ENCODE measurements at places on chromosomes 16 and 17.

DNA sequence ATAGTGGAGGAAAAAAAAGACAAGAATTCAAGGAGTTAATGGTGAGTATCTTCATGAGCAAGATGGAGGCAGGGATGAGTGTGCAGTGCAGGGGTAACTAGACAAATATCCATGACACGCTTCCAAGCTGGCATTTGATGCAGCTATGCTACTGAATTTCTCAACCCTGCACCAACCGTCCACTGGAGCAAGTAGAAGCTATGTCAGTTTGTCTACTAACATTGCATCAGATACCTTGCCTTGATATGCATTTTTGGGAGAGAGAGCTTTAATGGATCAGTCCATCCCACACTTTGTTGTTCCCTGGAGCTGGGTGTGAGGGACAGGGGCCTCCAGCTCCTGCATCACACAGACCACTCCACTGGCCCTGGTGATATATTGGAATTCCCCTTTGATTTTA is 16.4 kb downstream of the CCL11 start:
- DNase-seq: no peak

- DNase-seq: no peak
These were observed 25.1 kb upstream of the CCNF start for GRCh38 chr16:2404099-2404498.

GRCh38 chr16:29839822-29840221 is 19.6 kb downstream of the MVP start:
- no peak for DNase-seq

GRCh38 chr16:50448981-50449380 is 80.2 kb upstream of the BRD7 start:
- DNase-seq: no peak

- no peak for DNase-seq
These were observed 42.2 kb upstream of the ADCY9 start for GRCh38 chr16:4158143-4159093.

DNA sequence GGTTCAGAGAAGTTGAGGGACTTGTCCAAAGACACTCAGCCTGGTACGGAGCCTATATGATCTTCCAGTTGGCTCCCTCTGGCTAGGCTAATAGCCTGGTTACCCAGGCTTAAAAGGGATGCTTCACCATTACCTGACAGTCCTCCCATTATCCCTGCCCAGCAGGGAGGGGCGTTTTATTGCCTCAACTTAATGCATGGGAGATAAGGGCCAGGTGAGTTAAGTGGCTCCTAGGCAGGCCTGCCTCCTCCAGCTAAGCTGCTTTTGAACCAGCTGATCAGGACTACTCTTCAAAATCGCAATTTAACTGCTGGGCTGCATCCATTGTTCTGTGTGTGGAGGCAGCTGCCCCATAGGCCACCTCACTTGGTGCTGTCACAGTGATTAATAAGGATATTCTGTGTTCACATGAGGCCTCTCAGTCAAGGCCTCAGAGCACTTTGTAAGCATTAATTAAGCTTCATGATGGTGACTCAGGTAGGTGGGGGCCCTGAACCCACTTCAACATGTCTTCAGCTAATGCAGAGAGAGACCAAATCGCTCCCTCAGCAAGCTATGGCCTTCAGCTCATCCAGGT is 27.9 kb downstream of the SMPD3 start:
- no peak for DNase-seq

GRCh38 chr17:64648234-64648633 is 13.9 kb downstream of the SMURF2 start:
- no peak for DNase-seq

- DNase-seq: no peak
These were observed 1.8 kb downstream of the NAGS start for GRCh38 chr17:44006272-44006597.

DNA sequence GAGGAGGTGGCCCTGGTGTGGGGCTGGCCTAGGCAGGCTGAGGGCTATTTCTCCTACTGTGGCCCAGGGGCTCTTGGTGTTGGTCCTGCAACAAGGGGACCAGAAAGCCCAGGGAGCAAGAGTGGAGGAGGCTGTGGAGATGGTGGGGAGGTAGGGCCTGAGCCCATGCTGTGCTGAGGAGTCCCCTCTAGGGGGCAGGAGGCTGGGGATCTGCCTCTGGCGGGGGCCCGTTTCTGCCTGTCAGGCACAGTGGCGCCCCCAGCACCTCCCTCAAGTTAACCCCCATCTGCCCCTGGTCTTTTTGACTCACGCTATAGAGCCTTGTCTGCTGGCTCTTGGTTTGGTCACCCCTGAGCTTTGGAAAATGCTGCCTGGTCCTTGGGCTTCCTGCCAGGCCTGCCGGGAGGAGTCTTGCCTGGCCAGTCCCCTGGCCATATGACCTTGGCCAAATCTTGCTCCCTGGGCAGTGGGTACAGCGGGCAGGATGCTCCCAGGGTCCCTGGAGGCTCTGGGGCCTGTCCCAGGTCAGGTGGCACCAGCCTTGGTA is 5.9 kb downstream of the BAIAP2 start:
- peak; percentile 81 for DNase-seq

DNA sequence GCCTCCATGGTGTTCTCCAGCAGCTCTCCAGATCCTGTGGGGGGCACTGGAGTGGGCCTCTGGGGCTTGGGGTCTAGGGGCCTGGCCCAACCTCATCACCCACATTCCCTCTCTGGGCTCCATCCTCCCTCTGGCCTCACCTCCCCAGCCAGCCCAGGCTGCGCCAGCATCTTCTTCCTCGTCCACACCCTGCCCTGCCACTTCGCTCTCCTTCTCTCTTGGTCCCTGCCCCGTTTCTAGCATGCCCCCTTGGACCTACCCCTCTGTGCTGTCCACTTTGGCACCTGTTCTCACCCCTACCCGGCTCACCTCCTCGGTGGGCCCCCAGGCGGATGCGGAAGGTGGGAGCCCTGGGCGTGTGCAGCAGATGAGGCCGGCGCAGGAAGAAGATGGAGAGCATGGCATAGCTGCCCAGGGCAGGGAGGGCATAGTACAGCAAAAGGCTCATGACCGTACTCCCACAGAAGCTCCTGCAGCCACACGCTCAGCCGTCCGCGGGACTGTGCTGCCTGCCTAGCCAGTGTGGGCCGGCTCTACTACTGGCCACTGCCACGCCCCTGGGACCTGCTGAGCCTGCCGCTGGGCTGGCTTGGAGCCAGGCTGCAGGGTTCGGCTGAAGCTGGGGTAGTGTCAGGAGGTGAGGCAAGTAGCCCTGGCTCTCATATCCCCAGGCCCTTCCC is at the start of gene GDPD3:
TSS of gene GDPD3 (minus strand) at position 507 of the 680 bp plus-strand sequence. CDS start at position 448, 59 bp downstream.
- peak; percentile 56 for DNase-seq

DNA sequence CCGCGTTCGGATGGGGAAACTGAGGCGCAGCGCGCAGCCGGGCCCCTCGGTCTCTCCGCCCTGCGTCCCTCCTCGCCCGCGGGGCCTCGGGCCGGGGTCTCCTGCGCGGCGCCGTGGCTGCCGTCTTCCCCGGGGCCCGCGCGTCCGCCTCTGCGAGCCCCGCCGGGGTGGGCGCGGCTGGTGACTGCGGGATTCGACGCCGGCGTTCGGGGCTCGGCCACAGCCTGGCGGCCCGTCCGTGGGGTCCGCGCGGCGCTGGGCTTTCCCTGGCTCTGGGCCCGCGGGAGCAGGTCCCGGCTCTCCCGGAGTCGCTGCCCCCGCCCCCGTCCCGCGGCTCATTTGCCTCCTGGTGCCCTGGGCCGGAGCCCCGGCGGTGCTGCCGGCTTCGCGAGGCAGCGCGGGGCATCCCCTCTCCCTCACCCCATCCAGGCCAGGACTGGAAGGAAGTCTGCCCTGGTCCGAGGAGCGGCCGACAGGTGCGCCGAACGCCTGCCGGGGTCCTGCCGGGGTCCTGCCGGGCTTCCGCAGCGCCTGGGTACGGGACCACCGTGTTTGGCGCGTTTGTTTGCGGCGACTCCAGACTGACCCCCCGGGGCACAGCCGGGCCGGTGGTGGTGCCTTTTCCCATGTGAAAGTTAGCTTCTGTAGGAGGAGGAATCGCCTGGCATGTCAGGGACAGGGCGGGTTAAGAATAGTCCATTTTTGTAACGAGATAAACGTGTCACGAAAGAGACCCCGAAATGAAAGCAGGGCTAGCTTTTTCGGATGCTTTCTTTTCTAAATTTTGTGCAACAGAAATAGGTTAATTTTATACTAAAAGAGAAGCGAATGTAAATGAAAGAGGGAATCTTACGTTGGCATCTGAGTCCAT is 671 bp downstream of the CHMP6 start:
- peak; percentile 53 for DNase-seq

- no peak for DNase-seq
These were observed 37.6 kb upstream of the CNEP1R1 start for GRCh38 chr16:49987381-49987780.

DNA sequence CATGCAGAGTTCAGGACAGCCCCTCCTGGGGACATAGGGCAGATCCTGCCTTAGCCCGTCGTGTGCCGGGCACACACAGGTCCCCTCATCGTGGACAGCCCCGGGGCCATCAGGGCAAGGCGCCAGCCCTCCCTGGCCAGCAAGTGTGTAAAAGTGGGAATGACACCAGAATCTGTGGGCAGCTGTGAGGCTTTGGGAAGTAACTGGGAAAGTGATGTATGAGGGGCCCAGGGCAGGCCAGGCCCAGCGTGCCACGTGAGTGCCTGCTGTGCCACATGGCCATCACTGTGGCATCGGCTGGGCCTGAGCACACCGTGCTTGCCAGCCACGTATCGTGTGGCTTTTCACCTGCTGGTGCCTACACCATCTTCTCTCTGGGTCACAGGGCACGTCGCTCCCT is 26.6 kb downstream of the ACSF3 start:
- no peak for DNase-seq

GRCh38 chr17:5506307-5506706 is 19.9 kb downstream of the MIS12 start:
- DNase-seq: no peak

DNA sequence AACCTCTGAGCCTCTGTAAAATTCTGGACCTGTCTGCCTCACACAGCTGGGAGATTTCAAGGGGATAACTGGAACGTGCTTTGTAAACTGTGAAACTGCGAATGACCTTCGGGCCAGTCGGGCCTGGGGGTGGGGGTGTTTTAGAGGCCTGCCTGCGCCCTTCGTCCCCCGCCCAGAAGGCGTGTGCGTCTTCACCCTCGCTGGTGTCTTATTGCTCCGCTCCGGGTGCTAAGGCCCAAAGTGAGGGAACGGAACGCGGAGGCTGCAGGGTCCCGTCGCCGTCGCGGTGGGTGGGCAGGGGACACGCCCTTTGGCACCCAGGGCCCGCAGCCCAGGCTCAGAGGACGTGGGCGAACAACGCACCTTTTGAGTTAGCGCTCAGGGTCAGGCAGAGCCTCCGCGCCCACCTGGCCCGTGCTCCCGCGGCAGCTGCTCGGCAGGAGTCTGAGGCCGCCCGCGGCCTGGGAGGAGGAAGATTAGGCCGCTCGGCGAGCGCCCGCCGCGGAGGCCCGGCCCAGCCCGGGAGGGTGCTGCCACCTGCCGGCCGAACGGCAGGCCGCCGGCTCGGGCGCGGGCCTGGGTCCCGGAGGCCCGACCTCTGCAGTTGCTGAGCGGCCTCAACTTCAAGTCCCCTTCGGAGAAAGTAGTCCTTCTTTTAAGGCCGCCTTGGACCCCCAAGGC is 29.7 kb downstream of the DCAKD start:
- peak; percentile 80 for DNase-seq

DNA sequence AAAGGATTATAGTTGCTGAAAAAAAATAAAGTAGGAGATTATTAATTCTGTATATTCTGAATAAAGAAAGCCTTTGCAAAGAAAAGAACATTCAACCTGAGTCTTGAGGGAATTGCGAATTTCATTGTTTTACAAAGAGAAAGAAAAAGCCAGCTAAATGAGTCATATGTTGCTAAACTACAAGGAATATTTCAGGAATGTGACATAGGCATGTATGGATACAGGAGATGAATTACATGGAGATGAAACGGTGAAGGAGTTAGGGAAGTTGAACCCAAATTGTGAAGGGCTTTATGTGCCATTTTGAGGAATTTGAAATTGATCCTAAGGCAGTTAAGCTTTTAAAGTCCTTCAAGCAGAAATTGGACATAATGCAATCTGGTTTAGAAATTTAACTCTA is 177.3 kb upstream of the RBL2 start:
- DNase-seq: no peak

DNA sequence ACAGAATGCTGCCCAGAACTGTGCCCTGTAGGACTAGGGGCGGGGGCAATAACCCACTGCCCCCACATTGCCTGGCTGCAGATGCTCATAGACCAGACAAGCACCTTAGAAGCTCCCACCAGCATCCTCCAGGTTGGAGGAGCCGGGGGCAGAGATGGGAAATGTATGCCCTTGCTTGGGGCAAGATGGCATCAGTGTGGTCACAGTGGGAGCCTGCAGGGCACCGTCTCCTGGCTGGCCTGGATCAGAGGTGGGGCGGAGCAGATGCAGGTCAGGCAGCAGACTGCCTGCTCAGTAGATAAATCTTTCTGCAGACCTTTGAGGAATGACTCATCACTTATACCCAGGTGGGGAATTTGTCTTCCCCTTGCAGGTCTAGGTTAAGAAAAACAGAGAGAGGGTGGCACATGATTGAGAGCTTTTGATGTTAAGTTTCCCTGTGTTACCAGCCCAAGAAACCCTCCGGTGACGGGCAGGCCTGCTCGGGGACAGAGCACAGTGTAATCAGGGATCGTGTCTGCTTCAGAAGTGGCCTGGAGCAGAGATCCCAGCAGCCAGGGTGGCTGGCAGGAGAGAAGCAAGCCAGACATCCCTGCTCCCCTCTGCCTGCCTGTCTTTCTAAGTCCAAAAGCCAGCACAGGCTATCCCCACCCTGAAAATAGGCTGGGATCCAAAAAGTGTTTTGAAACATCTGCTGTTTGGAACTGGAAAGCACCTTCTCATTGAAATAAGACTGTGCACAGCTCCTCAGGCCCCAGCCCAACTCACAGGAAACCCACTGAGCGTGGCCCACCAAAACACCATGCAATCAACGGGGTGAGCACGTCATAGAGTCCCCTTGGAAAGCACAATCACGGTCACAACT is 50.7 kb upstream of the RPL38 start:
- peak; percentile 26 for DNase-seq

GRCh38 chr17:55426851-55427586 is 5.4 kb upstream of the MMD start:
- no peak for DNase-seq

- peak; percentile 81 for DNase-seq
These were observed 6.7 kb downstream of the CBX8 start for GRCh38 chr17:79789943-79790804.

DNA sequence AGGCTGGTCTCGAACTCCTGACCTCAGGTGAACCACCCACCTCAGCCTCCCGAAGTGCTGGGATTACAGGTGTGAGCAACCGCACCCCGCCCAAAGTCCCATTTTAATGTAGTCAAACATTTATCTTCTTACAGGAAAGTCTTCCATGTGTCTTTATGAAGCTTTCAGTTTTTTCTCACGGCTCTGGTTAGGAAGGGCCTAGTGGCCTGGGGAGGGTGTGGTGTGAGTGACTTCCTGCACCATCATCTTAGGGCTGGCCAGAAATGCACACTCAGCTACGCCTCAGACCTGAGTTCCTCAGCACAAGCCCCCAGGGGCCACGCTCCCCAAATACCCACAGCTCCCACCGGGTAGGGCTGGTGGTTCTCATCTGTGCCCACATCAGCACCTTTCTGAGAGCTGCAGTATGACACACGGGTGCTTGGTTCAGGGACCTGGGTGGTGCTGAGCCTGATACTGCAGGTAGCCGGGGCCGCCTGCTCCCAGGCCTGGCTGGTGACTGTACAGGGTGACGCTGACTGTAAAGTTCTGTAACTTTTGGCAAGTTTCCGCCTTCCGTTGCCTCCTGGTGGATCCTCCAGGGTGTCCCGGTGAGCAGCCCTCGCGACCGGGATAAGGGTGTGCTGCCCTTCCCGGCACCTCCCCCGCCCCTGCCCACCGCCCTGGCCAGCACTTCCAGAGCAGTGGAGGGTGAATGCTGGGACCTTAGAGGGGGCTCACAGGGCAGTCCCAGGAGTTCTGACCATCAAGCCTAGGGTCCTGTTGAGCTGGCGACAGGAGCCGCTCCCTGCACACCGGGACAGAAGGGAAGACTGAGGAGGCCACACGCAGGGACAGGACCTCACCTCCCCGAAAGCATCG is 52.5 kb downstream of the ZNF778 start:
- peak; percentile 25 for DNase-seq

All from H9 (cell line).